Amniotic stem cell (primary cell): ENCODE measurements at places on chromosomes 1 and 21.

- DNase-seq, result no peak
Observed at GRCh38 chr1:193434319-193434718, 247.9 kb upstream of the B3GALT2 start.

DNA sequence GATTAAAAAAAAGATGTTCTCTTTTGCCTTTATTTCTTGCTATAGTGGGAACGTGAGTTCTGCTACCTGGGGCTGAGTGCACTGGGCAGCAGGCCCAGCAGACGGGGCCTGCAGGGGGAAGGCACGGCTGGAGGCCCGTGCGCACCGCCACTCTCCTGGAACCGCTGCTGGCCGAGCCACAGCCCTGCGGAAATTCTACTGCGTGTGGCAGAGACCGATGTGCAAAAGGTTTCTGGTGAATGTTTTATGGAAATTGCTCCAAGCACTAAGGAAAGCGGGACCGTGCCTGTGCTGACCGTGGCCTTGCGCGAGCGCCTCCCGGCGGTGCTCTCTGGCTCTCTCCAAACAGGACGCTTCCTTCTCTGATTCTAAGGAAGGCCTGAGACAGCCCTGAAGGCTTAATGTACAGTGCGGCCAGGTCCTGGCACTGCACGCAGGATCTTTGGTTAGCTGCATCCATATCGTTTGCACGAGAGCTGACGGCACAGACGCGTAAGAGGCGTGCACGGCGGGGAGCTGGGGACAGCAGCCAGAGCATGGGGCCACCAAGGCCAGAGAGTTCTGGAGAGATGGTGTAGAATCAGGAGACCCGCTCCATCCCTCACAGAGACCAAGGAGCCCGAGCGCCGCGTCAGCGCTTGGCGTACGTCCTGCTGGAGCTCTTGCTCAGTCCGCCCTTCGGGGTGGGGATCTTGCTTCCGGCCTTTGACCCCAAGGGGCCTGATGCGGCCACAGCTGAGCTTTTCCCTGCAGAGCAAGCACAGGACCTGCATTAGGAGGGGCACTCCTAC lies 18.7 kb upstream of the LRRC47 start:
- no peak for DNase-seq

- no peak for DNase-seq
Observed at GRCh38 chr1:156276966-156277381, 5.7 kb downstream of the SMG5 start.

- DNase-seq, result no peak
Observed at GRCh38 chr1:182304627-182305026, 87.0 kb downstream of the GLUL start.

DNA sequence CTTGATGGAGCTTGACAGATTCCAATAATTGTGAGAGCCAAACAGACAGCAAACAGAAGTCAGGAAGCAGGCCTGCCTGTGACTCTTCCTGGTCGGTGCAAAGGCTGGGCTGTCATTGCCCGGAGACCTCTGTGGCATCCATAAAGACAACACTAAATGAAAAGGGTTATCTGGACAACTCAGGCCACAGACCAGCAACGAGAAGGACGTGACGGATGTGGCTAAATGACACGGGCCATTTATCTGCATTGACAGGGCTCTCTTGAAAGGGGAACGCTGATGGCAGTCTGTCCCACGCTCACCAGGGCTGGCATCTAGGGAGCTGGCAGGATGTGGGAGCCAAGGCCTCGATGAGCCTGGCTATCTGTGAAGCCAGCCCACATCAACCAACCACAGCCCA lies 35.0 kb downstream of the HMGB4 start:
- no peak for DNase-seq

DNA sequence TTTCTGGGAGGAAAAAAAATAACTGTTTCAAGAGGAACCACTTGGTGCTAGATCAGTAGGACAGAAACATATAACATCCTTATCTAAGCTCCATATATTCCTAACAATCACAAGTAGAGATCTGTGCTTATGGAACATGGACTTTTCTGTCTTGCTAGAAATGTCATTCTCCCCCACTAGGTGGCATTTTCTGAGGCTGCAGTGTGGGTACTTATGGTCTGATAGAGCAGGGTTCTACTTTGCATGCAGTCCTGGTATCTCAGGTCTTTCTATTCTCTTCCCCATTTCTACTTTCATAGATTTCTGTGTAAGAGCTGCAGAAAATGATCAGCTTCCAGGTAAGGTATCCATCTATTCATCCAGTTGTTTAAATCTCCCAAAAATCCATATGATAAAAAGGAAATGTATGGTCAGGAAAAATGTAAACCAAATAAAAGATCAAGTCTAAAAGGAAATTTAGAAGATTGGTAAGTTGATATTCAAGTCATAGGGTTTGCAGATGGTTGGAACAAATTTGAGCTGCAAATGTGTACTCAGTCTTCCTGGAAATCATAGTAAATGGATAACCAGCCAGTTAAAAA lies 1.5 kb downstream of the ZNF684 start:
- DNase-seq, result peak; percentile 3

GRCh38 chr1:31447210-31447609 lies 34.2 kb downstream of the SERINC2 start:
- no peak for DNase-seq

DNA sequence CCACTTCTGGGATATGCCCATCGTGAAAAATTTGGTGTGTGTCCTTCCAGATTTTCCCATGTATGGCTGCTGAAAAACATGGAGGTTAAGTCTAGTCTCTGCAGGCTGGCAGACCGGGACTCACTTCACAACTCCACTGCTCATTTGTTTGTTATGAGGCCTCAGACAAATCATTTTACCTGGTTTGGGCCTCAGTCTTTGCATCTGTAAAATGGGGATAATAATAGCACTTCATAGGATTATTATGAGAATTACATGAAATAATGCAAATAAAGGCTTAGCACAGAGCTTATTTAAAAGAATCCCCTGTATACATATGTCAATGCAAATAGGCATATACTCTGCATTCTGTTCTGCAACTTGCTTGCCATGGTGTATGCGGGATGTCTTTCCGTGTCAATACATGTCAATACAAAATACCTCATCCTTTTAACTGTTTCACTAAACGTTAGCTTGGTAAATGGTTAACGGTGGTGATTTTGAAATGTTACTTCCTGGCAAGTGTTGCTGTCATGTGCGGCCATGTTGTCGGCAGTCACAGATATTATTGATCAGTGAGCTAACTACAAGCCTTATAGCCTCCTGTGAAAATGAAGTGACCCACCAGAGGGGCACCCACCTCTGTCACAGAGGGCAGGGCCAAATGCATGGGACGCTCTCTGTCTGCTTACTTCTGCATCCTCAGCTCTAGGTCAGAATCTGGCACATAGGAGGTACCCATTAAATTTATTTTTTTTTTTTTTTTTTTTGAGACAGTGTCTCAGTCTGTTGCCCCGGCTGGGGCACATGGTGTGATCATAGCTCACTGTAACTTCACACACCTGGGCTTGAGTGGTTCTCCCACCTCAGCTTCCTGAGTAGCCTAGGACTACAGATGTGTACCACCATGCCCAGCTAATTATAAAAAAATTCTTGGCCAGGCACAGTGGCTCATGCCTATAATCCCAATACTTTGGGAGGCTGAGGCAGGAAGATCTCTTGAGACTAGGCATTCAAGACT lies 4.3 kb downstream of the LCK start:
- DNase-seq, result no peak

DNA sequence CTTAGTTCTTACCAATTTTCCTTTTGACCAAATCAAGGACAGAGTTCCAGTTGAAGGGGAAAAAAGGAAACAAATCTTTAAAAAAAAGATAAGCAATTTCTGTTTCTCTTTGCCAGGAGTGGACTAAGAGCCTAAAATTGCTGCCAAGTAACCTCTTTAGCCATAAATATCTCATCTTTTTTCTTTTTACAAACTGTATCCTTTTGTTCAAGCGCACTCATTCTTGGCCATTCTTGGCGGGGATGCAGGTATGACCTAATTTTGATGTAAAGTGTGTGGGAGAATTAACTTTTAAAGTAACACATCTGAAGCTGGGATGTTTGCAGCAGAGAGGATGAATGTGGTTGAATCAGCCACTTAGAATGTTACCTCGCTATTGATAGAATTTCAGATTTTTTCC lies 13.4 kb upstream of the KIF1B start:
- no peak for DNase-seq

- no peak for DNase-seq
Observed at GRCh38 chr1:244449936-244450508, 1.7 kb downstream of the ADSS2 start.

- no peak for DNase-seq
Observed at GRCh38 chr1:240667351-240667750, 55.4 kb upstream of the GREM2 start.

- no peak for DNase-seq
Observed at GRCh38 chr1:207967703-207968102, 56.8 kb upstream of the CD34 start.

DNA sequence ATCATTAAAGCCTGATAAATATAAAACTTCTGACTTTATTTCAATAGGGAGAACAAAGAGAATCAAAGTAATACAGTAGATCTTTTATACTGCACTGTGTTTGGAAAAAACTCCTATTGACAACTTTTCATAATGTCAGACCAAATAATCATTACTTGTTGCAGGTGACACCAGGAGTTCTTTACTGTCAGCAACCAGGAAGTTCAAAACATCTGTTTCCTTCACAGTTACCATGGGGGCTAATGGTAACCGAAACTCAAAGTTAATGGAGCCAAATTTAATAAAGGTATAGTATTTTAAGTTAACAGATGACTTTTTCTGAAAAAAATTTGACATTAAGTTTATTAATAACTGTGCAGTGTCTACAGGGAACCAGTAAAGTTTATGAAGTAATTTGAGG lies 10.6 kb downstream of the EFCAB7 start:
- DNase-seq, result no peak

DNA sequence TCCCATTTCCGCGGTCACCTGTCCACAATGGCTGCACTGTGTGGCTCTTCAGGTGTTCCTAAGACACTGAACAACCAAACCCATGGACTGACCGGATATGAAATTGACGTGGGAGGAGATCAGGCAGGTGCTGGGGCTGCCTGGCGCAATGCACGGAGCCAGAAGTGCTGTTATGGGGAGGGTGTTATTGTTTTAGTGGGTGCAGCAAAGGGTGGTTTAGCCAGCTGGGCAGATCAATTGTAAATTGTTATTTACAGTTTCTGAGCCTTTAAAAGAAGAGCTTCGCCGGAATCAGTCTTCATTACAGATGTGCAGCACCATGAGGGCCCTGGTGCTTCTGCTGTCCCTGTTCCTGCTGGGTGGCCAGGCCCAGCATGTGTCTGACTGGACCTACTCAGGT lies at the start of gene CA6:
CA6 (plus strand) TSS at position 301 of the 400 bp plus-strand sequence; CDS start at position 320, 19 bp downstream.
- no peak for DNase-seq

DNA sequence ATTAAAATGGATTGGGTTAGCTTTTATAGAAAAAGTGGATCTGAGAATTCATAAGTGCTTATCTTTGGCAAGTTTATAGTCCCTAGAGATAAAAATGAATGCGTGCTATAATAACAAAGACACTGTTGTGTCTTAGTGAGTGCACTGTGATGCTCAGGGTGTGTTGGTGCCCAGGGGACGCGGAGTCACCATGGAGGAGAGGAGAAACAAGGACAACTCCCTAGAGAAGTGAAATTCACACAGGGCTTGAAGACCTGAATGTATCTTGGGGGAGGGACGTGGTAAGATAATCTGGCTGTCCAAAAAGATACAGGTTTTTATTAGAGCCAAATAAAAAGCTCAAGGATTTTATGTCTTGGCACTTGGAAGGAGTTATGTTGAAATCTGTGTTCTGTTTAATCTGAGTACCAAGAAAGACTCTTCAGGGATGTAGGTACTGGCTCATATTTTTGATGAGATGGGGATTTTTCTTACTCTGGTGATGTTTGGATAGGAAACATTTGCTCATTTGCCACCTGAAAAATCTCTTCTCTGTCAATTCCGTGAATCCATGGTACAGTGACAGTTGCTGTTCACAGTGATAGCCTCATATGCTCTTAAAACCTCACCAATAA lies 9.6 kb downstream of the SMYD2 start:
- DNase-seq, result no peak

DNA sequence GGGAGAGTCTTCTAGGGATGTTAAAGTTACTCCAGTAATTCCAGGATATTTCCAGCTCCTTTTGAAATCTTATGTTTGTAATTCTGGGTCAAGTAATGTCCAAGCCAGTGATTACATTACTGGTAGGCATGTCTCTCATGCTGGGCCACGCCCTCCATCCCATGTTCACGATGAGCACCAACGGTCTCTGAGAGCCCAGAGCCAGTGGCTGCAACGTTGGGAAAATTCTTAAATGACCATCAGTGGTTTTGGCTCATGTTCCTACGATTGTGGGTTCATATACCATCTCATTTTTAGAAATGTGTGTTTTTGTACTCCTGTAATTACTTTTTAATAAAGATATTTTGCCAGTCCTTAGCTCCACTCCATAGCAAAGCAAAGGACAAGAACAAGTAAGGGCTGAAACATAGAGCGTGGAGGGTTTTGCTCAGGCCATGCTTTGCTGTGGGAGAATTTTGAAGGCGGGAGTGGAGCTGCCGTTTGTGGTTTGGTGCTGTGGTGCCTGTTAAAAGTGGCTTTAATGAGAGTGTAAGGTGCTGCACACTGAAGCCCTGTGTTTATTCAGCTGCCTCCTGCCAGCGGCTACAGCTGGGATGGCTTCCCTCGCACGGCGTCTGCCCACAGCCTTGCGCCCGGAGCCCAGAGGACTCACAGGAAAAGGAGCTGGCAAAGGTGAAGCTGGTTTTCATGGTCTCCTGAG lies 28.9 kb downstream of the VANGL1 start:
- no peak for DNase-seq
